Bladder microvascular endothelial cell (primary cell): ENCODE measurements at places on chromosomes 1 and 21. TPM values are rescaled to one million over a fixed set of nuclear protein-coding genes. Genes with fewer than 3 reads are reported as not detected.

The INTS11 gene
- total RNA-seq = 54.6 and 91.5 TPM in 2 replicates

The KLHL17 gene
- total RNA-seq = 3.7 and 8.5 TPM in 2 replicates

The RPTN gene
- total RNA-seq = under 0.01 TPM in 1 of 2 replicates, not detected in the other

The KRTAP7-1 gene
- total RNA-seq = not detected in 2 replicates
